Activated CD4-positive, alpha-beta T cell treated with anti-CD3 and anti-CD28 coated beads for 48 hours (primary cell): ENCODE measurements at places on chromosomes 11 and 22.

GRCh38 chr11:133635244-133635739 lies 103.0 kb upstream of the OPCML start:
- no peak for DNase-seq

DNA sequence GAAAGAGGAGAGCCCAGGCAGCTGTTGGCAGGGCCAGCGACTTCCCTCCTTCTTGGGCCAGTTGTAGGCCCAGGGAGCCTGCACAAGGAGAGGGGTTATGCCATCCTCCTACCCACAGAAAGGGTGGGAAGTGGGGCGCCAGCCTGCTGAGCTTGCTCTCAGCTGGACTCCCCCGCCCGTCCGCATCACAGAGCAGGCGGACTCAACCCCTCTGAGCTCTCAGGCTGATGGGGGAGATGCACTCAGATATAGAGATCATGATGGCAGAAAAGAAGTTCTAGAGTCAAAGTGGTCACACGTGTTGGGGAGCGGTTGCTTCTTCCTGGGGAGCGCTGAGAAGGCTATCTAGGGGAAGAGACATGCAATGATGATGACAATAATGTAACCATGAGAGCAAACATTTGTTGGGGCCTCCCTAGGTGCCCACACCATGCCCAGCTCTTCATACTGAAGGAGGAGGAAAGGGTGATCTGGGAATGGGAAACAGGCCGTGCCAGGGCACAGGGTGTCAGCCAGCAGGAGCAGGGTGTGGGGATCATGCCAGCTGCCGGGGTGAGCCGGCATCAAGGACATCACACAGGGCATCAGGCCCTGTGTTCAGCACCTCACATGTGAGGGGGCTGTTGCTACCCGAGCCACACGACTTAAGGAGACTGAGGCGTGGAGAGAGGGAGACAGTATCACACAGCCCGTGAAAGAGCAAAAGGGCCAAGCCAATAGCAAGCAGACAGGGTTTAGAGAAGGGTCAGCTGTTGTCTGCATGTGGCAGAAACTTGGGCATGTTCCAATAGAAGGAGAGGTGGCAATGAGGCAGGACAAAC lies 7.7 kb downstream of the SLC35E4 start:
- DNase-seq = no peak

DNA sequence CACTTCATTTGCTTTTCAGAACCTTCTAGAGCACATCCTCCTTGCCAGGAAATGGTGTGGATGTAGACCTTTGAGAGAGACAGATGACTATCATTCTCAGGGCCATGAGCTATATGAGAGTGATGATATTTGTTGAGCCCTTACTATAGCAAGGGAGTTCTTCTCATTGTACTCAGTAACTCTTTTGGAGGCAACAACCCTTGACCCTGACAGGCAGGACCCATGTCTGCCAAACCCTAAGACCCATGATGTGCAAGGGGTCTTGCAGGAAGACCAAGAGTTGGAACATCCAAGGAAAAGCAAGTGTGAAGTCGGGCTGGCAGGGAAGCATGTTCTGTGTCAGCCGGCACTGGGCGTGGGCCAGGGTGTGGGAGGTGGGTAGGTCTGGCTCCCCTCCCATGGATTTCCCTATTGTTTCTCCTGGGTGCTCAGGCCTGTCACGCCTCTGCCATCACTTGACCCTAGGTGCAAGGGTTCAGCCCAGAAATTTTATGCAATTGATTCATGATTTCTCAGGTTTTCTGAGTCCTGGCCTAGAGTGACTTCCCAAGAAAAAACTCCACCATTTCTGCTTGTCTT lies 1.2 kb downstream of the FOLR3 start:
- DNase-seq = no peak

DNA sequence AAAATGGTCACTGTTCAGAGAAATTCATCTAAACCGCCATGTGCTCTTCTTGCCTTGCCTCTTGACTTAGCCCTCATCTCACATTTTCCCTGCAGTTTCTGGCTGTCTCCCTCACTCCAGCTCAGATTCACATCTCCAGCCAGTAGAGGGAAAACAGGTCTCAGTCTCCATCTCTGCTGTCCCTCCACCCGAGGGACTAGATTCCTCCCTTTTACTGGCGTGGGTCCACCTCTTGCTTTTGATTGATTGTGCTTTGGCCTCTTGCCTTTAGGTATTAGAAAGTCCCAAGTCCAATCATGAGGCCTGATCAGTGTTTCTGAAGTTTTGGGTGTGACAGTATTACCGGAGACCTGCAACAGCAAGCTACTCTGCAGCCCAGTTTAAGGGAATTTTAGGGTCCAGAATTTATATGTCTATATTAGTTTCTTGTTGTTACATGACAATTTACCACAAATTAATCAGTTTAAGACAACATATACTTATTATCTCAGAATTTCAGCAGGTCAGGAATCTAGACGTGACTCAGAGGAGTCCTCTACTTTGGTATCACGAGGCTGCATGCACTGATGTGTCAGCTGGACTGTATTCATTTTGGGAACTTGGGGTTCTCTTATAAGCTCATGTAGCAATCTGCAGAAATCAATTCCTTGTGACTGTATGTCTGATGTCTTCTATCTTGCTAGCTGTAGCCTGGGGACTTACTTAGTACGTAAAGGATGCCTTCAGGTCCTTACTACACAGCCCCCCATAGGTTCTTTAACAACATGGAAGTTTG lies 805.2 kb upstream of the CCDC90B start:
- DNase-seq = no peak

GRCh38 chr11:2367266-2368160 lies 9.6 kb upstream of the CD81 start:
- no peak for DNase-seq

DNA sequence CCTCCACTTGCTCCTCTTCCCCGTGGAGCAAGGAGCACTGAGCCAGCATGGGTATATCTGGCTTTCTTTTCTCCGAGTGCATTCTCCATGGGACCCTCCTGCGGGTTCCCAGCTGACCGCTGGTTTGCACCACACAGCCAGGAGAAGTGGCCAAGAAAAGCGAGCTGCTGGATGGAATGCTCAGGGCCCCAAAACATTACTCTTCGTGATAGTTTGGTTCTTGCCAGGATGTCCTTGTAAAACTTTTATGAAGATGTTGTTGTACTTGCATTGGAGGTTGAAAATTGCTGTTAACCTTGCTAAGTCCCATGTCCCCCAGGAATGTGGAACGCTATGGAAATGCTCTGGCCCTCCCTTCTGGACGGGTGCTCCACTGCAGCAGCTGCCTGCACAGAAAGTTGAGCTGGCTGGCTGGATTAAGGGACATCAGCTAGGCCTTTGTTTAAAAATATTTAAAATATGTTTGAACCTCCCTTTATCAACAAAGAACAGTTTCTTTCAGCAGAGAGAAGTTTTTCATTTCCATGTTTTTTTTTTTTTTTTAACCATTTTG lies 68.7 kb downstream of the ZNRF3 start:
- no peak for DNase-seq

GRCh38 chr22:20509344-20510047 lies 2.1 kb downstream of the MED15 start:
- DNase-seq = peak; percentile 72

- no peak for DNase-seq
These were observed 127.9 kb downstream of the WT1 start for GRCh38 chr11:32307471-32307870.

GRCh38 chr11:122808478-122808869 lies 29.8 kb upstream of the CRTAM start:
- DNase-seq = no peak

GRCh38 chr22:38674888-38675287 lies 6.9 kb upstream of the TOMM22 start:
- DNase-seq = no peak

GRCh38 chr11:57143459-57143858 lies 38.3 kb upstream of the LRRC55 start:
- no peak for DNase-seq

DNA sequence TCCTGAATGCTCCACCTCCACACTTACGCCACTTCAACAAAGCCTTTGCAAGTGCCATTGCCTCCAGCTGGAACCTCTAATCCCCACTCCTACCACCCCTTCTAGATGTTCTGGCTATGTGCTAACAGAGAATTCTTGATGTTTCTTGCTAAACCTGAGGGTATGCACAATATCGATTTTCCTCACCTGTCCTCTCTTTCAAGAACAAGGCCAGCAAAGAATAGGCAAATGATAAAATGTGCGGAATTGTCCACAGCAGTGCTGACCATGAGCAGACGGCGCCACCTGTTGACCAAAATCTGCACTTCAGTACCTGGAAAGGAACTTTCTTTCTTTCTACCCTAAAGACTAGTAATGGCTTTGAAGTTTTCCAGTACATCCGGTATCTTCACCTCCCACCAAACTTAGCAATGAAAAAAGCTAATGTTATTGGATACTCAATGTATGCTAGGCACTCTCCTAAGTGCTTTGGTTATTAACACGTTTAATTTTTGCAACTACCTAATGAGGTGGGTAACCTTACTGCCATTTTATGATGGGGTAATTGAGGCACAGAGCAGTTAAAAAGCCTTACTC lies 3.4 kb downstream of the TIMM10 start:
- DNase-seq = peak; percentile 84

DNA sequence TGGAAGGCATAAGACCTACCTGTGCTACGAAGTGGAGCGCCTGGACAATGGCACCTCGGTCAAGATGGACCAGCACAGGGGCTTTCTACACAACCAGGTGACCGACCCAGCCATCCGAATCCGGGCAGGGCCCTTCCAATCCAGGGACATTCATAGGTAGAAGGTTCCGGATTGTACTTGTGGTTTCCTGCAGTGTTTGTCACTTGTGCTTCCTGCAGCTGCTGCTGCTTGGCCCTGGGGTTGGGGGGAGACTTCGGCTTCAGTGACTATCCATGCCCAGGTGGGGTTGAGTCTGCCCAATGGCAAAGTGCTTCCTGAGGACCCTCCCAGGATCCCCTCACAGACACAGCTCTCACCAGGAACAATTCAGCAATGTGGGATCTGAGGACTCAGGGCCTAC lies 2.2 kb downstream of the APOBEC3A start:
- DNase-seq = no peak

DNA sequence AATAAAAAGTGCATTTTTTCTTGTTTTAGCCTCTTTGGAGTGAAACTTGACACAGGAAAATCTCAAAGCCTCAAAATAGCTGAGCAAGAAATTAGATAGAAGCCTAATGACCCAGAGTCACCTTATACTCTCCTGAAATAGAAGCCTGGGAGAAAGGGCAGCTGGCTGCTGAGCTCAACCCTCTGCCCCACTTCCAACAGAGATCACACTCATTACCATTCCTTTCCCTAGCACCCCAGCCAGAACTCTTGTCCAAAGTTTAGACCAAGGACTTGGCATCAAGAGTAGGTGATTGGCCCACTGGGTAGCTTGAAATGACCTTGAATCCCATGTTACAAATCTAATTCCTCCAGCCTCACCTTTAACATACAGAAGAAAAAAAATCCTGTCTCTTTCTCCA lies 62.7 kb upstream of the AMOTL1 start:
- DNase-seq = no peak

DNA sequence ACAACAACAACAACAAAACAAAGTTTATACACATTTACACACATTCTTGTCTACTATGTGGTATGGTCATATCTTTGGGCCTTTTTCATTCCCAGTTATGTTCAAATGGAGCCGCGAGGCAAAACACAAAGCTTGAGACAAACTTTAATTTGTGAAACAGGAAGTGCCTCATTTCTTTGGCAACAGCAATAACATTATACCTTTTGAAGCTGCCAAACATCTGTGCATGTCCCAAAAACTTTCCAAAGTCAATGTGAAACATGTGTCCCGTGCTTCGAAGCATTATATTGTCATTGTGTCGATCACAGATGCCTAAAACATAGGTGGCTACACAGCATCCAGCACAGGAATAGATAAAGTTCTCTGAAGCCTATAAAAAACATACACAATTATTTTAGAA lies 25.0 kb upstream of the RPS13 start:
- no peak for DNase-seq

DNA sequence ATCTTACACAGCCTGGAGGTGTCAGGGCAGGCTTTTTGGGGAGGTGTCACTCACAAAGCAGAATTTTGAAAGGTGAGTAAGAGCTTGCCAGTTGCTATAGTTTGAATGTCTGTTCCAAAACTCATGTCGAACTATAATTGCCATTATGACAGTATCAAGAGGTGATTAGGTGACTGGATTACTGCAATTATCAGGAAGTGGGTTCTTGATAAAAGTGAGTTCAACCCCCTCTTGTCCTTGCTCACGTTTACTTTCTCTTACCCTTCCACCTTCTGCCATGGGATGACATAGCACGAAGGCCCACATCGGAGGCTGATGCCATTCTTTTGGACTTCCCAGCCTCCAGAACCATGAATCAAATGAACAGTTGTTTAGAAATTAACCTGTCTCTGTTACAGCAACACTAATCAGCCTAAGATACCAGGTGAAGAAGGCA lies 4.7 kb upstream of the C11orf86 start:
- no peak for DNase-seq

DNA sequence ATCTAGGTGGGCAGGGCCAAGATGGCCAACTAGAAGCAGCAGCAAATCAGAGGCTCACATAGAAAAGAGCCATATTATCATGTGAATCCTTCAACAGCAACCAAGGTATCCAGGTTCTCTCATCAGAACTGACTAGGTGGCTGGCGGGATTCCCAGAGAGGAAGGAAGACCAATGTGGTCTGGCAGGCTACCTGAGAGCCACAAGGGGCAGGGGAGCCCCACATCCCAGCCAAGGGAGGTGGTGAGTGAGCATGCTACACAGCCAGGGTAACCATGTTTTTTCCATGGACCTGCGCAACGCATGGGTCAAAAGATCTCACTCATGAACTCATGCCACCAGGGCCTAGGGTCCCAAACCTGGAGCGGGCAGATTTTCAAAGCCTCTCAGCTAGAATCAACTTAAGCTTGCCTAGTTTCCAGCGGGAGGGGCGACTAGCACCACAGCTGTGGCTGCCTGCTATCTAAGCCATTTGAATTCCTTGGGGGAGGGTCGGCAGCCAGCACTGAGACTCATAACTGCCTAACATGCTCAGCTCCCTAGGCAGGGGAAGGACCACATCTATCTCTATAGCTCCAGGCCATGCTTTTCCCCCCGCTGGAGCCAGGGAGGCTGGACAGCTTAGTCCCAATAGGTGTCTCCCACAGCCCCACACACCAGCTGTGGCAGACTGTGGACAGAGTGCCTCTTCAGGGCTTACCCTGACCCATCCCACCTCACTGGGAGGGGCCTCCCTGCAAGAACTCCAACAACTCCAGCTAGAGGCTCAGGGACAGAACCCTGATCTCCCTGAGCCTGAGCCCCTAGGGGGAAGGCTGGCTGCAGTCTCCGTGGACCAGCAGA lies 28.7 kb upstream of the CASP12 start:
- no peak for DNase-seq

DNA sequence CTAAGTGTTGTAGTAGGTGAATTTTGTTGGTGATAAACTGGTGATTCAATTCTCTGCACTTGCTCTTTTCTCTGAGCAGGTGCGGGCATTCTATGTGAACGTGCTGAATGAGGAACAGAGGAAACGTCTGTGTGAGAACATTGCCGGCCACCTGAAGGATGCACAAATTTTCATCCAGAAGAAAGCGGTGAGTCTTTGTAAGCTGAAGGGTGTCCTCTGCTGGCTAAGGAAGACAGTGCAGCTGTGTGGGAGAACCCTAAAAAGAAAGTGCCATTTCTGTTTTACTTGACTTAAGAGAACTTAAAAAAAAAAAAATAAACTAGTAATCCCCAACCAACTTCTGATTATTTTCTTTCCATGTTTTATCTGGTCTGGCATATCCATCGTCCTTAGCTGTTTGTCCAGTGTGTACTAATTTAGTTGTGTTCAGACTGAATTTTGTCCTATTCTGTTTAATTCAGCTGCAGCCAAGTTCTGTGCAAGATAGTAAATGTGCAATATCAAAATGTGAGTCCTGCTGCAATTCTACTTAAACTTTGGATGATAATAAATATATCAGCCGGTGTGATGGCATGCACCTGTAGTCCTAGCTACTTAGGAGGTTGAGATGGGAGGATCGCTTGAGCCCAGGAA lies 29.6 kb downstream of the CAT start:
- DNase-seq = peak; percentile 64

- peak; percentile 50 for DNase-seq
These were observed 4.0 kb upstream of the HMOX1 start for GRCh38 chr22:35376728-35377472.
